ENCODE measurements at places on chromosomes 16 and 17.

GRCh38 chr16:24906199-24906808, 60.5 kb downstream of the SLC5A11 start:
- DNase-seq = peak; percentile 41

DNA sequence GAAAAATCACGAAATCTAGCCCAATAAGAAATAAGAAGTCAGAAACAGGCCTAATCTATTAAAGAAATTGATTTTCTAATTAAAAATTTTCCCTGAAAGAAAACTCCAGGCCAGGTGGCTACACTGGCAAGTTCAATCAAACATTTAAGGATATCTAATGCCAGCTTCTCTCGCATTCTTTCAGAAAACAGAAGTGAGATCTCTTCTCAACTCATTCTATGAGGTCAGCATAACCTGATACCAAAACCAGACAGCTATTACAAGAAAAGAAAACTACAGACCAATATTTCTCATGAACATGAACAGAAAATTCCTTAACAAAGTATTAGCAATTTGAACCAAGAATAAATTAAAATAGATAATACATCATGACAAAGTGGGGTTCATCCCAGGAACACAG, 52.4 kb downstream of the AXIN2 start:
- no peak for DNase-seq

GRCh38 chr17:79648181-79648831, 37.5 kb upstream of the RBFOX3 start:
- DNase-seq = no peak

DNA sequence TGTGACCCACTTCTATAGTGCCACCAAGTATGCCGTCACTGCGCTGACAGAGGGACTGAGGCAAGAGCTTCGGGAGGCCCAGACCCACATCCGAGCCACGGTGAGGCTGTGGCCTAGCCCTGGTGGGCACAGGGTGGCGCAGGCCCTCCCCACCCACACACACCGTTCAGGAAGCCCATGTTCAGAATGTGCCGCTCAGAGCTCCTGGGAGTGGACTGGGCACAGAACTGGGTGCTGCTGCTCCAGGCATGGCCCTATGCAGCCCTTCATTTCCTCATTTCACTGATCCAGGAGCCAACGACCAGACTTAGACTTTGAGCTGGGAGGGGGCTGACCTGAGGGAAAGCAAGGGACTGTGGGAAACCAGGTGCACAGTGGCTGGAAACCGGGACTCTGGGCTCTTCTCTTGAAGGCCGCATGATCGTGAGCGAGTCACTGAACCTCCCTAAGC, 2.4 kb upstream of the MRM1 start:
- no peak for DNase-seq

DNA sequence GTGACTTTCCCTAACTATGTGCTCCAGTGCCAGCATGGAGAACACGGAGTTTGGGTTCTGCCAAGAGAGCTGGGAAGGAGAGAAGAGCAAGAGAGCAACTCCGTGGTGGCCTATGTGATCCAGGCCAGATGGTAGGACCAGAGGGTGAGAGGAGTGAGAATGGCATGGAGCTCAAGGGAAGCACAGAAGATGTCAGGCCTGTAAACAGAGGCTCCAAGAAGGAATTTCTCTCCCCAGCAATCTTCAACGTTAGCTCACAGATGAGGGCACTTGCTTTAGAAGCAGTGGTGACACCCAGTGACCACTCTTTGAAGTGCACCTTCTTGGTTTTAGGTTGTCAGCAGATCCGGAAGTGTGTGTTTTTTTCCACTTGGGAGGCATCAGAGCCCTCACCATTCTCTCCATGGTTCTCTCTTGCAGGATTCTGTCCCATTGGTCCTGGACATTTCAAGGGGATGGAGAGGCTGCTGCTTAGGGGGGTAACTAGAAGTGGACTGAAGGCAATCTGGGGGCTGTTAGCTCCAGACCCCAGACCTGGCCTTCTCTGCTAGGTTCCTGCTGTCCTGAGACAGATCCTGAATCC, 18.1 kb upstream of the TMEM98 start:
- DNase-seq = peak; percentile 62

GRCh38 chr17:20997711-20998570, 44.9 kb downstream of the USP22 start:
- DNase-seq = peak; percentile 9

Data from OCI-LY7 (cell line).